ENCODE measurements at places on chromosomes 13 and 19.
A peak's percentile ranks its signal among the peaks of the same experiment; 100 is the strongest.

- DNase-seq: peak; percentile 6
These were observed 391.8 kb downstream of the FGF9 start for GRCh38 chr13:22062478-22063205.

DNA sequence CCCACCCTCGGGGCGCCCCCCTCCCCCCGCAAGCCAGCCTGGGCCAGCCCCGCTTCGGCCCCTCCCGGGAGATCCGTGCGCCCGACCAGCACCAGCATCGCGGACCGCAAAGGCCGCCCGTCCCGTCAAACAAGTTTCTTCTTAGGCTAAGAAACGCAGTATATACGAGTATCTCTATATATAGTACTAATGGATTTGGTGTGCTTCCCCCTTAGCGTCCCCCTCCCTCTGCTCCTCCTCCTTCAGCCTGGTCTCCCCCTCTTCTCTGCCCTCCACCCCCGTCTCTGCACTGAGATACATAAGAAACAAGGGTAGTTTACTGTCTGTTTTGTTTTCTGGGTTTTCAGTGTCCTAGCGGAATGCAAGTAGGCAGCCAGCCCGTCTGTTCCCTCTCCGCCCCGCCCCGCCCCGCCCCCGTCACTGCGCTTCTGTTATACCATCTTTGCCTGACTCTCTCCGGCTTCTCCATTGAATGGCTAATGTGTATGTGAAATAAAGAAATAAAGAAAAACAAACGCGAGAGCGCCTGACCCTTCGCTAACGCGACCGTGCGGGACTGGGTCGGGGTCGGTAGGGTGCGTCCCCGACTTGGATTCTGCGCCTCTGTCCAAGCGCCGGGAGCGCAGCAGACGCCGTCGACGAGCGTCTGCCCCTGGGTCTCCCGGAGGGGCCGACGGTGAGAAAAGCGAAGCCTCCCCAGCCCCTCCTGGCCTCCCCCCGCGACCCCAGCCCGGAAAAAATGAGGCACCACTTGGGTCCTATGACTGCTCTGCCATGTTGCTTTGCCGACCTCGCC, 4.2 kb downstream of the LYL1 start:
- DNase-seq: peak; percentile 45

- DNase-seq: peak; percentile 82
These were observed 2.3 kb downstream of the EEF2 start for GRCh38 chr19:3982701-3983541.

DNA sequence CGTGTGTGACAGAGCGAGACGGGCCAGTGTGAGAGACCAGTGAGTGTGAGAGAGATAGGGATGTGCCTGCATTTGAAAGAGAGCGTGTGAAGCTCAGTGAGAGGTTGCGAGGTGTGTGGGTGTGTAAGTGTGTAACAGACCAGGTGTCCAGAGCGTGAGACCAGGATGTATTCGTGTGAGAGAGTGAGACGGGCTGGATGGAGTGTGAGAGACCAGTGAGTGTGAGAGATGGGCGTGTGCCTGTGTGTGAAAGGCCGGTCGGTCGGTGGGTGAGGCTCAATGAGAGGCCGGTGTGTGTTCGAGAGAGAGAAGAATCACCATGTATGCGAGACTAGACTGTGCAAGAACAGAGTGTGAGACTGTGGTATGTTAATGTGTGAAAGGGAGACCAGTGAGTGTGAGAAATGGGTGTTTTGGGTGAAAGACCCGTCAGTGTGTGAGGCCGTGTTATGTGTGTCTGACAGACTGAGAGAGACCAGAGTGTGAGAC, 679 bp downstream of the ZNF471 start:
- no peak for DNase-seq

DNA sequence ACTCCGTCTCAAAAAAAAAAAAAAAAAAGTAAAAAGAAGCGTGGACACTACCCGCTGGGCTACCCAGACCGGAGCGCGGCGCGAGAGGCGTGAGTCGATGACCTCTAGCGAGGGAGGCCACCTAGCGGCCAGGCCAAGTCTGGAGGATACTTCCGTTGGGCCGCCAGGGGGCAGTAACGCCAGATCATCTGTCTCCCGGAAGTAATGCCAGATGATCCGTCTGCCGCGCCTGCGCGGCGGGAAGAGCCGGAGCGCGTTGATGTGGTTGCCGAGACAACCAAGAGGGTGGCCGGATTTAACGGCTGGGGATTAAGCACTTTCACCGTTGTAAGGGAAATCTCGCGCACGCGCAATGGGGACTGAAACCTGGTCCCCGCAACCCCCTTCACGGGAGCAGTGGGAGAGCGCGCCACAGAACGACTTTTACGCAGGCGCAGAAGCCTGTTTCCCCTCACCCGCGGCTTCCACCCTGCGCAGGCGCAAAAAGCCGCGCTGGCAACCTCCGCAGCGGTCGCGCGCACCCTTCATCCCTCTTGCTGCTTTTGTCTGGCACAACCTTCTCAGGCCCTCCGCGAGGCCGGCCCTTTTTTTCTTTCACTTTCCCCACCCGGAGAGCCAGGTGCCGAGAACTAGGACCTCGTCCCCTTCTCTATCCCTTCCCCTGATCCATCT, 1.0 kb upstream of the U2AF2 start:
- DNase-seq: peak; percentile 97

GRCh38 chr13:41970918-41971317, 10.0 kb upstream of the VWA8 start:
- no peak for DNase-seq

- DNase-seq: peak; percentile 69
These were observed 10.1 kb downstream of the GRIN2D start for GRCh38 chr19:48403606-48404005.

- no peak for DNase-seq
These were observed 3.6 kb downstream of the LENG8 start for GRCh38 chr19:54452626-54453025.
